Activated T-cell treated with anti-CD3 and anti-CD28 coated beads, Interleukin-2, amount 50 U/mL, for 24 hours (primary cell): ENCODE measurements at places on chromosomes 6 and 20.

- no peak overlapping the region for H3K4me3 ChIP-seq
- no peaks in the 10 kb centered on the region for H3K4me1 ChIP-seq
- H3K36me3 ChIP-seq, result peaks cover 3% of the 10 kb centered on the region
- no peak for DNase-seq
Measured at GRCh38 chr6:159655409-159655988, 37.5 kb downstream of the SOD2 start.

DNA sequence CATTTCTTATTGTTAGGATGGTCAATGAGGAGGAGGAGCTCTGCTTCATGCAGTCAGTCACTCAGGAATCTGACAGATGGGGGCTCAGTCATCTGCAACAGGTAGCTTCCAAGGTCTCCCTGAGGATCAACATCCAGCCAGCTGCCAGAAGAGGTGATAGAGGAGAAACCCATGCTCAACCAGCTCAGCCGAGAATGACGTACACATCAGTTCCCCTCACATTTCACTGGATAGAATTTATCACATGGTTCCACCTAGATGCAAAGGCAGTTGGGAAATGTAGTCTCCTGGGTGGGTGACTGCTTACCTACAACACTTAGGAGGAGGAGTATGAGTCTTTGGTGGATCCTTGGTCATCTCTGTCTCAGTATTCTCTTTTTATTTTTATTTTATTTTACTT, 144.5 kb downstream of the CEBPB start:
- no peak overlapping the region for H3K27ac ChIP-seq
- H3K27me3 ChIP-seq, result peaks cover 22% of the 10 kb centered on the region
- no peaks in the 10 kb centered on the region for H3K36me3 ChIP-seq
- H3K4me1 ChIP-seq, result peaks cover 42% of the 10 kb centered on the region

DNA sequence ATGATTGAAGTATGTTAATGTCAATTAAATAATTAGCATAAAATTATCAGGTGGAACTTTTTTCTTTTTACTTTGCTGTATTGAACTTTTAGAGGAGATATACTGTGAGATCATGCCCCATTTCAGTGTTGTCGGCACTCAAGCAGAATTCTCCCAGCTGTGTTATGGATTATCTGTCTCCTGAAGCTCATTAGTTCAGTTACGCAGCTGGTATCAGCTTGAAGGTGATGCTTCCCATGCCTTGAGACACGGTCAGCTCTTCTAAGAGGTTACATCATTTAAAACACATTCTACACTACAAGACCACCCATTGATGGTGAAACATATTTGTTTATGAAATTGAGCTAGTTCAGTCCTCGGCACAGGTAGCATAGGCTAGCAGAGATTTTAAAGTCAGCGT, 68.9 kb upstream of the PHACTR2 start:
- no peaks in the 10 kb centered on the region for H3K27me3 ChIP-seq
- no peak overlapping the region for H3K4me3 ChIP-seq
- no peak overlapping the region for H3K27ac ChIP-seq
- peaks cover 27% of the 10 kb centered on the region for H3K4me1 ChIP-seq
- no peak for DNase-seq

DNA sequence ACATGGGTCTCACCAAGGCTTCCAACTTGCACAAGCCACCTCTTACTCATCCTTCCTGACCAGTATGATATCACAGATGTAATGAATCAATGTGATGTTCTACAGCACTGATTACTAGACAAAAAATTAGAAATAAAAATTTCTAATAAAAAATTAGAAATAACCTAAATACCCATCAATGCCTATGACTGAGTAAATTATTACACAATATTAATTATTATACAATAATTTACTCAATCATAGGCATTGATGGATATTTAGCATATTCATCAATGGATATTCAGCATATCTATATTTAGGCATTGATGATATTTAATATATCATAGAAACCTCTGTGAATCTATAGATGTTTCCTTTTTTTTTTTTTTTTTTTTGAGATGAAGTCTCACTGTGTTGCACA, 43.2 kb upstream of the MBOAT1 start:
- no peaks in the 10 kb centered on the region for H3K36me3 ChIP-seq
- no peak for DNase-seq
- H3K4me3 ChIP-seq, result no peak overlapping the region
- H3K4me1 ChIP-seq, result no peaks in the 10 kb centered on the region
- H3K27ac ChIP-seq, result no peak overlapping the region

DNA sequence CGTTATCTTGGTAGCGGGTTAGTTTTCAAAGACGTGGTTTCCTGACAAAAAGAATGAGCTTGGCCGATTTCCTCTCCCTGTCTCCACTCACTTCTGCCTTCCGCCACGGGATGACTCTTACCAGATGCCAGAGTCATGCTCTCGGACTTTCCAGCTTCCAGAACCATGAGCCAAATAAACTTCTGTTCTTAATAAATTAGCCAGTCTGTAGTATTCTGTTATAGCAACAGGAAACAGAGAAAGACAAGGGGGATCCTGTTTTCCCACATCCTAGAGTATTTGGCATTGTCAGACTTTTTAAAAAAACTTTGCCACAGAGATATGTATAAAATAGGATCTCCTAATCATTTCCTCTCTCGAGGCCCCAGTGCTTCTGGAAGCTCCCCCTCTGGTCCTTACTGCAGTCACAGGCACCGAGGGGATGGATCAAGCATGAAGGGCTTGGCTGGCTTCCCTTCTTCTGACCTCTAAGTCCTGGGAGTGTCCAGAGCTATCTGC, 84.9 kb upstream of the NAA20 start:
- no peak for DNase-seq
- H3K4me3 ChIP-seq, result no peak overlapping the region
- H3K27ac ChIP-seq, result no peak overlapping the region
- peaks cover 19% of the 10 kb centered on the region for H3K4me1 ChIP-seq

DNA sequence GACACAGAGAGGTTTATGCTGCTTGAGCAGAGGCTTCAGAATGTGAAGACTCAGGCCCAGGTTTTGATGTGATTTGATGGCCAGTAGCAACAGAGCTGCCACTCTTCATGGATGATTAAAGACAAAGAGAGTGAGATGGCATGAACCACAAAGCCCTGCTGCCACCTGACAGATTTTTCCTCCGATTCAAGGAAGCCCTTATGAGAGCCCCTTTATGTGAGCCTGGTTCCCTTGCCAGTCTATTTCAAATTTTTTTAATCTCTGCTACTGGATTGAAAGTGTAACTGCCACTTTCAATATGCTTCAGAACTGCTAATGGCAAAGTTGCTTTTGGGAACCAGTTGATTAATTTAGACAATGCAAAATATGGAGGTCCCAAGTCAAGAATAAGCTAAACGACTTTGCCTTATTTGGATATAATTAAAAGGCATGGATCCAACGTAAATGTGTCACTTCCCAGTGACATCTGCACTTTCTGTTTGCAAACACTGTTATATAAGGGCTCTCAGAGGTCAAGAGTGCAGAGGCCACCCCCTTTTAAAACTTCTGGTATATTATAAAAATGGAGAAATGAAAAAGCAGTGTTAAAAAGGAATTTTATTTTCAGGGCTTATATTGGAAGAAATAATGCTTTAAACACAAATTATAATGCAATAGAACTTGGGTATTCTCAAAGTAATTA, 238.9 kb upstream of the FLRT3 start:
- no peak overlapping the region for H3K4me3 ChIP-seq
- H3K27ac ChIP-seq, result no peak overlapping the region
- H3K4me1 ChIP-seq, result no peaks in the 10 kb centered on the region
- DNase-seq, result no peak
